ENCODE measurements at places on chromosomes 4 and X.

DNA sequence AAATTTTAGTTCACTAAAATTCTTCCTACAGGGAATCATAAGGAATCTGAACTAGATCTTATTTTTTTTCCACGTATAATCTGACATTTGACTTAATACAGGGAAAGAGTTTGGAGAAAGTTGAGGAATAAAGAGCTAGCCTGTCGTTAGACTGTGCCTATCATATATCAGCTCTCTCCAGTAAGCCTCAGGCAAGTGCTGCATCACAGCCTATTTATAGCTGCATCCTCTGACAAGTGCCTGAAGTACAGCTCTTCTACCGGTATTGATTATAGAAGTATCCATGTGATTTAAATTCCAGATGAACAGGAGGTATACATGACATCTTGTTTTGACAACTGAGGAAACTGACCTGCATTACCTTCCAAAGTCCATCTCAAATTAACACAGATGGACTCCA is 248.9 kb downstream of the TLL1 start:
- DNase-seq, result no peak

- no peak for DNase-seq
These were observed 83.5 kb downstream of the CHRNA9 start for GRCh38 chr4:40418430-40419230.

- no peak for DNase-seq
These were observed 40.2 kb upstream of the TMEM154 start for GRCh38 chr4:152719801-152720556.

- no peak for DNase-seq
These were observed 630.1 kb upstream of the EPHA5 start for GRCh38 chr4:66300336-66300934.

DNA sequence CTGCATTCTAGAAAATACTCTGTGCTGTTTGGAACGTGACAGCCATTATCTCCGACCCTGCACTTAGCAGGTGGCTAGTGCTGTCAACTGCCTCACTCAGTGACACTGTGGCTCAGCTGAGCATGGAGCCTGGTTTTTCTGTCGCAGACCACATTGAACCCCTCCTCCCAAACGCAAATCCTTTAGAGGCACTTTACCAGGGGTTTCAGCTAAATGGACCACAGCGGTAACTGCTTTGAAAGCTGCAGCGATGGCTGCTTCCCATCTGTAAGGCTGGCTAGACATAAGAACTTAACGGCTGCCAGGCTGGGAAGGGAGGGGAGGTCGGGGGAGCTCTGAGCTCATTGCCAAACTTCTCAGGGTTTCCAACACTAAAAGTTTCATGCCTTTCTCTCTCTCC is 8.1 kb downstream of the SLC34A2 start:
- no peak for DNase-seq

DNA sequence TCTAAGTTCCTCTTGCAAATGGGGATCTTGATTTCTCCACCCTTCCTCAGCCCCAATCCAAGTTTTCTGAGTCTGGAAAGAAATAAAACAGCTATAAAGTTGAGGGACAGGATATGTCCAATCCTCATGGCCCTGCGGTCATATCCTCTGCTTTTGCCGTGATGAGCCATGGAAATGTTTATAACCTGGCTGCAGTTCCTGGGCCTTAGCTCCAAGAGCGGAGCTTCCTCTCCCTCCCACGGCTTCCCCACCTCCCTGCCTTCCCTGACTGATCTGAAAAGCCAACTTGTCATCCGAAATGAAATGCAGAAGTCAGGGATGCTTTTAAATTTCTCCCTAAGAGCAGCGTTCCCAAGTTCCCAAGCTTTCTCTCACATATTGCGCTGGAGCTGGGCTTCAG is 221.5 kb upstream of the SFRP2 start:
- DNase-seq, result no peak

DNA sequence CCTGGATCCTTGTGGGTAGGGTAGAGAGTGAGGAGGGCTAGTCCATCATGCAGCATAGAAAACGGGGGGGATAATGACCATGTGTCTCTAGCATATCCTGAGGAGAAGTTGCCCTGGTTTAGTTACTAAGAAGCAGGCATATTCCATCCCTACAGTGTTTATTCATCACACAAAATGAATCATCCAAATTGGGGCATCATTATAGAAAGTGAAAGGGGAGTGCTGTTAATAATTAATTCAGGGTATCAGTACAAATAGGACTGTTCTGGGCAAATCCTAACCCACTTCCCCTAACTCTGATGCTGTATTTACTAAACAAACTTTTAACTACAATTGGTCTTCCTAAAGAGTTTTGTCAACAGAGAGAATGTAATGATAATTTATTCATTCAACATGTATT is 281.1 kb upstream of the ARX start:
- DNase-seq, result no peak
